Liver (tissue), 10 donors: ENCODE measurements at places on chromosomes 5 and 9.
A peak's percentile ranks its signal among the peaks of the same experiment; 100 is the strongest.

DNA sequence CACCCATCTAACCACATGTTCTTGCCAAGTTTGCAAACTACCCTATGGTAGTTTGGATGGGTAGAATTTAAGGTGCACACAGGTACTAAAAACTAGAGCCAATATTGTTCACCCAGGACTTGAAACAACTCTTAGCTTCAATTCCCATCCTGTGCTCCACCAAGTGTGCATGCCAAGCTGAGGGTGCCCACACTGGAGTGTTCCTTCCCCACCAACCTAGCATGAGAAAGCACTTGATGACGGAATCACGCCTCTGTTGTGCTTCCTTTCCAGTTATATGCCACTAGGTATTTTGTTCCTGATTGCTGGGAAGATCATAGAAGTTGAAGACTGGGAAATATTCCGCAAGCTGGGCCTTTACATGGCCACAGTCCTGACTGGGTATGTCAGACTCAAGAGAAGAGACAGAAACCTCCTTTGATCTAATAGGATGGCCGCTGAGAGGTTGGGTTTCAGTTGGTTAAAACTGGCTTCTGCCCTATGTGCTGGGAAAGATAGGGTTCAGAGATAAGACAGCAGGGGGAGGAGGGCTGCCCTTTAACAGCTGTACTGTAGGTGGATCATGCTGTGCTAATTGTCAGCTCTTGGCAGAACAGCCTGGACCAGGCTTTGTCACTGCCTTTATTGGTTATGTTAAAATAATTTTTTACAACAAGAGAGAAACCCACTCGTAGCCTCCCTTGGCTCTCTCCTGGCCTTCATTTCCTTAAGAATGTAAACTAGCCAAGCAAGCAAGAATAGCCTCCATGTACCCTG, 83.5 kb downstream of the SLC1A1 start:
- DNase-seq: no peak

DNA sequence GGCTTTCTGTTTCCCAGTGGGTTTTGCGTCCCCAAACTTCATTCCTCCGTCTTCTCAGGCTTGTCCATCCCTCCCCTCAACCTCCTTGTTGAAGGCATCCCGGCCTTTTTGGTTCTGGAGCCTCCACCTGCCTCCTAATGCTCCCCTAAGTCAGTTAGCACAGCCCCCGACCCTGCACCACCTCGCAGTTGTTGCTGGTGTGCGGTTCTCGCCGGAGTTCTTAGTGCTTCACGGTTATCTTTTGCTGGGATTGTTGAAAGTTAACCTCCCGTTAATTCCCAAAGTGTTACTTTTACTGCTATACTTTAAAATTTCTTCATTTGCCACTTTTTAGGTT, 447 bp downstream of the UBLCP1 start:
- no peak for DNase-seq

DNA sequence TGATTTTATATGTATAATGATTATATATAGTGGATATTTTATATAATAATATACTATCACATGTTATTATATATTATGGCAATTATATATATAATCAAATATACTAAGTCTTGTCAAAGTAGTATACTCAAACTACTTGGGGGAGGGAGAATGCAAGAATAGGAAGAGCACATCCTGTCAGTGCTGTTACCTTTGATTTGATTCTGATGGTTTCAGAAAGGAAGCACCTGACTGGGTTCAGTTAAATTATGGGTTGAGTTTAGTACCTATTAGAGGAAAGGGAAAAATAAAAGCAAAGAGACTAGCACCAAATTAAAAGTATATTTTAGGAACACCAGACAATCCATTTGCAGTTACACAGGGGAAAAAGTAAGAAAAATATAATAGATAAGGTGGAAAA, 107.6 kb downstream of the GRIA1 start:
- DNase-seq: no peak

GRCh38 chr9:135874859-135875258, 32.5 kb downstream of the CAMSAP1 start:
- no peak for DNase-seq

- DNase-seq: no peak
Measured at GRCh38 chr5:98635656-98636055, 137.8 kb upstream of the RGMB start.

- no peak for DNase-seq
Measured at GRCh38 chr9:122463828-122464632, 13.7 kb downstream of the OR1J1 start.

DNA sequence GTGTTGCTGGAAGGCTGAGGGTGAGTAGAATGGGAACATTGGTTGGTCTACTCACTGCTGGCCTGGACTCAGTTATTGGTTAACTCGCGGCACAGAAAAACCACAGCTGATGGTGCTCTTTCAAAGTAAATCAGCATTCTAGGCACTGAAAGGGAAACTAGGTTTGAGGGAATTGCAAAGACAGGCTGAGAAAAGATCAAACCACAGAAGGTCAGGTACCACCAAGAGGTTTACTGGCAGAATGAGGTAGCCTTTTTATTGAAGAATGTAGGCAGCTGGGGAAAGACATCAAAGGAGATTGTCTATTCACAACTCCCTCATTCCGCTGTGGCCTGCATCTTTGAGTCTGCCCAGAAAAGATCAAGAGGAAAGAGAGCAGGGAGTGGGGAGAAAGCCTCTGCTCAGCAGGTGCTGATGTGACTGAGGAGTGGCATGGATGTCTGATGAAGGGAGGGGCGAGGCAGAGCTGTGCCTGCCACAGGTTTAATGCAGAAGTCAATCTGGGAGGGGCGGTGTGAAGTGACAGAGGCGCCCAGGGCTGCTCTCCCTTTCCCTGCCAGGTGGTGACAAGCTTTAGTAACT, 255.5 kb downstream of the MAN2A1 start:
- DNase-seq: no peak

GRCh38 chr5:113092683-113093082, 116.1 kb downstream of the DCP2 start:
- no peak for DNase-seq

DNA sequence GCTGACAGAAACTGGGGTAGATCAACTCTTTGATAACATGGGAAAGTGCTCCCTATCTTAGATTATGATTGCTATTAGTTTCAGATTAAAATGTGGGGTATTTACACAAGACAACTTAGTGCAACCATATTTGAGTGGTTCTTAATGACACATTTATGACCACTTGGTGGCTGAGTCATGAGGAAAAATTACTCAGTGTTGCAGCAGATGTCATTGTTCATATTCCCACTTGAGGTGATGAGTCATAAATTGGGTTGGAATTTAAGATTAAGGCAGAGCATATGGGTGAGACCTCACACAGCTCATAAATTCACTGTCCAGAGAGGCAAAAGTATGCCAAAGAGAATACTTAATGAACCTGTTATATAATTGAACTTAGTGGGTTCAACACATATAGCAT, 408.3 kb downstream of the DMRT2 start:
- DNase-seq: no peak

DNA sequence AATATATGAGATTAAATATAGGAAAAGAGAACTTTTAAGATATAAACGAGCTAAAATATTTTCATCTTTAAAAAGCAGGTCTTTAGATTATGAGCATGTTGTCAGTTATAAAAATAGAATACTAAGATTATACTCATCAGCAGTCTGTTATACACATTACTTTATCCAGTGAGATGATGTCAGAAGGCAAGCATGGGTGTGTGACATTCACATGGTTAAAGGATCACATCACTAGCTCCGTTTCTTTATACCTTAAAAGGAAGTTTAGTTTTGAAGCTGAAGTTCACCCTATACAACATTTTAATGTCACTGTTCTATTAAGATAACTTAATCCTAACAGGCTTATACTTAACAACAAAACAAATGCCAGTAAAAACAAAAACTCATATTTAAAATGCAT, 59.6 kb downstream of the RICTOR start:
- no peak for DNase-seq

DNA sequence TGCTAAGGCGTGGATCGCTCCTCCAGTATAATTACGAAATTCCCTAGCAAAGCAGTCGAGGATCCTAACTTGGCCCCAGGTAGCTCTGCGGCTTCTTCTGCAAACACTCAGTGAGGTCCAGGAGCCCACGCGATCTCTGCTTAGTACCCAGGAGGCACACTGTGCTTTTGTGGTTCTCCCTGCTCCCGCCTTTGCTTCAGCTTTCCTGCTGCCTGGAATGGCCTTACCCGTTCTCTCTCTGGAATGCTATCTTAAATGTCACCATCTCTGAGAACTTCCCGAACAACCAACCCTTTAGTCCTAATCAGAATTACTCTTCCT, 639 bp downstream of the INVS start:
- DNase-seq: no peak

- DNase-seq: peak; percentile 88
Measured at GRCh38 chr5:149442563-149443182, 63.6 kb upstream of the IL17B start.

DNA sequence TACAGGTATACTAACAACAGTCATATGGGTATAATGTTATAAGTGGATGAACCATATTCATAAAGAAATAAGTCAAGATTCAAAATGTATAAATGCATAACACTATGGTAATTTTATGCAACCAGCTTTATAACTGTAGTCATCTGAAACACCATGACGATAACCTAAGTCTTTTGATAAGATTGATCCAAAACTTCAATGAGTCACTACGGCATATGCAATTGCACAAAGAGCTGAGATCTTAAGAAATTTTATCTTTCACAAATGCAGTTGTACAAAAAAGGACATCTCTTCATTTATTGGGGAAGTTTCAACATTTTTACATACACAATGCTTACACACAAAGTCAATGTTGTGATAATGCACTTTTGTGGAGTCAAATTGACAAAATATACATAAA, 20.3 kb downstream of the FAM81B start:
- no peak for DNase-seq

DNA sequence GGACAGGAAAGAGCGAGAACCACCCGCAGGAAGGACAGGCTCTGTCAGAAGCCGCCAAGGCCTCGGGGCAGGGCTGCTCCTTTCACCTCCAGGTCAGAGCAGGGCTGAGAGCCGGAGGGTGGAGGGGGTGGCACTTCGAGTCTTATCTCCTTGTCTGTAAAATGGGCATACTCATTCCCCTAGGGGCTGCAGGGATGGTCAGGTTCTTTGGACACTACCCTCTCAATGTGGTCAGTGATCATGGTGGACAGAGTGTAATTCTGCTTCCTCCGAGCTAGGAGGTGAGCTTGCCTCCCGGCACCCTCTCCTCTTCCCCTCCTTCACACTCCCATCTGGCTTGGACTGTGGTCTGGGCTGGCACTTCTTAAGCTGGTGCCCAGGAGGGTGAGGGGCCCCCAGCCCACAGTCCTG, 39.6 kb downstream of the RGS3 start:
- DNase-seq: no peak

DNA sequence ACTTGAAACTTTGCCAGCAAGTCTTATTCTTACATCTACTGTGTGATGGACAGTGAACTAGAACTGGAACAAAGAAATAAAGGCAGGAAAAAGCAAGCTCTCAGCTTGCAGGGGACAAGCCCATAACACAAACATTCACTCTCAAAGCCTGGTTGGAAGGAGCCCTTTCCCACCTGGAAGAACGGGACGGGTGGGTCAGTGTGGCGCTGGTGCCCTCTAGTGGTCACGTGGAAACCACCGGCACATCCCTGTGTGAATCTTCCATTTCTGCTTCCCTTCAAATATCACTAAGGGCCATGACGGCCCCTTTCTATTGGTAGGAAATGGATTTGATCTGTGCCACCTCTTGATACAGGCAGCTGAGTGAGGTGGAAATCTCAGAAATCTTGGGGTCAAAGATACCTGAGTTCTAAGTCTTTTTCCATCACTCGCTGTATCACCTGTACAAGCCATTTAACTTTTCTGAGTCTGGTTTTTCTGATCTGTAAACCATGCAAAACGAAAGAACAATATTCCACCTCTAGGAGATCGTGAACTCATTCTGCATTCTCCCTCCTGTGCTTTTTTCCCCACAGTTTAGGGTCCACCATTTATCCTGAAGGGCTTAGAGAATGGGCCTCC, 211.6 kb downstream of the MSX2 start:
- peak; percentile 63 for DNase-seq

- no peak for DNase-seq
Measured at GRCh38 chr9:105282870-105283621, 38.6 kb downstream of the SLC44A1 start.

DNA sequence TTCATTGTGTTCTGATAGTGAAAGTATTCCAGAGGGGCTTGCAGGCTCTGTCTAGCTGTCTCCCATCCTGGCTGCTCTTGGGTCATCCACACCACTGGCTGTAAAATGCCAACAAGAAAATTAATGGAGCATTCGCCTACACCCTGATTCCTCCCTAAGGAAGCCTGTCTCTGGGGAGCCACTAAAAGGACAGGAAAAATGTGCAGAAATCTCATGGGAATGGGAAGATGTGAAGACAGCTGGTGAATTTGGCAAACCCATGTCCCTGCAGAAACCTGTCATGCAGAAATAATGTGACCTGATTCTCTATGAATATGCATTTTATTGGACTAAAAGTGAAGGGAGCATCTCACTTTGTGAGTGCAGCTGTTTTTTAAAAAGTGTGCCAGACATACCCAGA, 265.6 kb downstream of the TUSC1 start:
- no peak for DNase-seq

DNA sequence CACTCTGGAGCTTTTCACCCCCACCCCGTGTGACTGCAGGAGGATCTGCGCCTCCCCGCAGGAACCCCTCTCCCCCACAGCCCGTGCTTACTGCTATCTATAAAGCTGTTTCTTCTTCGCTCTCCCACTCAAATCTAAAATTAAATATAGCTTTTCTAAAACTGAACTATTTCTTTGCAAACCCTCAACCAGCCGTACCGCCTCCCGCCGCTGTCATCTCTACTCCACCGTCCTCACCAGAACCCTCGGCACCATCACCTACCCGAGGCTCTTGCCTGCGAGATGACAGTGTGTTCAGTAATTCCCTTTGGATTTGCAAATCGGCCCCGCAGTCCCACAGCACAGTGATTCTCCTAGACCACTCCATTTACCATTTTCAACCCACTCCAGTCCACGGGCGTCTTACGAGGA, 13.6 kb downstream of the LPCAT1 start:
- DNase-seq: no peak

DNA sequence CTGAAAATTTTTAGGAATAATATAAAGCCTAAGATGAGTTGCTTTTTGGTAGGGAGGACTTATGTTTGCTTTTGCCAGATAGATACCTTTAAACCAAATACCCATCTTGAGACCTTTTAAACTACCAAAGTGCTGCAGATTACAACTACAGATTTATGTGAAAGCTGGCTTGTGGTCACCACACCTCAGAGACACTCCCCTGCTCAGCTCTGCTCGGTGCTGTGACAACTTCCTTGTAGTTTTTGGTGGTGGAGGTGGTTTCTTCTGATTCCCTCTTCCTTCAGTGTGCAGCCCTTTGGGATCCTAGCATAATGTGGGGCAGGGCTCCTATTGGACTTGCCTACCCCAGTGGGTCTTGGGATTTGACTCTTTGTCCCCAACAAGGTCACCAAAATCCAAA, 29.2 kb downstream of the GARNL3 start:
- DNase-seq: no peak

- no peak for DNase-seq
Measured at GRCh38 chr9:21764846-21765245, 37.6 kb upstream of the MTAP start.

GRCh38 chr9:99118782-99119466, 14.0 kb downstream of the TGFBR1 start:
- DNase-seq: no peak

- peak; percentile 14 for DNase-seq
Measured at GRCh38 chr5:135251093-135251492, 147.9 kb downstream of the MACROH2A1 start.

- no peak for DNase-seq
Measured at GRCh38 chr5:16784843-16785791, 151.0 kb downstream of the MYO10 start.

- no peak for DNase-seq
Measured at GRCh38 chr9:116099821-116100220, 53.8 kb upstream of the PAPPA start.
